ENCODE measurements at places on chromosomes 3 and 15. TPM values are rescaled to one million over a fixed set of nuclear protein-coding genes. Genes with fewer than 3 reads are reported as not detected.

- H3K27ac ChIP-seq: peak overlapping the region; percentile 6
- H3K27me3 ChIP-seq: no peaks in the 10 kb centered on the region
- no peak for DNase-seq
- H3K4me3 ChIP-seq: peak overlapping the region; percentile 0
These were observed 8.0 kb downstream of the MBNL1 start for GRCh38 chr3:152276681-152277080.

THRB gene
- 15.5 TPM for total RNA-seq

SLC28A2 gene
- total RNA-seq: not detected

GXYLT2 gene
- total RNA-seq: 0.52 TPM

GRCh38 chr15:90642464-90643300 is 74.5 kb upstream of the BLM start:
- no peaks in the 10 kb centered on the region for H3K27me3 ChIP-seq
- no peak overlapping the region for H3K27ac ChIP-seq
- no peaks in the 10 kb centered on the region for H3K4me1 ChIP-seq
- no peak for DNase-seq

SCN10A gene
- total RNA-seq: not detected

SEMA3B gene
- total RNA-seq: 25.7 TPM

ECE2 gene
- not detected for total RNA-seq

CPA3 gene
- not detected for total RNA-seq

ACTRT3 gene
- total RNA-seq: 2.2 TPM

GRCh38 chr3:188054541-188054940 is 99.4 kb upstream of the LPP start:
- no peak overlapping the region for H3K4me3 ChIP-seq
- H3K36me3 ChIP-seq: no peaks in the 10 kb centered on the region
- H3K27ac ChIP-seq: no peak overlapping the region
- H3K27me3 ChIP-seq: no peaks in the 10 kb centered on the region
- no peak for DNase-seq
- no peaks in the 10 kb centered on the region for H3K4me1 ChIP-seq

- DNase-seq: peak; percentile 86
- H3K4me1 ChIP-seq: peaks cover 79% of the 10 kb centered on the region
- peak overlapping the region; percentile 35 for H3K4me3 ChIP-seq
- H3K27ac ChIP-seq: peak overlapping the region; percentile 88
- no peaks in the 10 kb centered on the region for H3K27me3 ChIP-seq
These were observed 49.5 kb downstream of the SMAD6 start for GRCh38 chr15:66751579-66751978.

GRCh38 chr3:78314327-78314726 is 1274.4 kb downstream of the ROBO2 start:
- H3K27ac ChIP-seq: no peak overlapping the region
- no peak overlapping the region for H3K4me3 ChIP-seq
- DNase-seq: no peak
- no peaks in the 10 kb centered on the region for H3K4me1 ChIP-seq

- H3K4me3 ChIP-seq: no peak overlapping the region
- no peak overlapping the region for H3K27ac ChIP-seq
- H3K4me1 ChIP-seq: no peaks in the 10 kb centered on the region
- no peaks in the 10 kb centered on the region for H3K27me3 ChIP-seq
These were observed 118.2 kb upstream of the RASGRP1 start for GRCh38 chr15:38682861-38683260.

DNA sequence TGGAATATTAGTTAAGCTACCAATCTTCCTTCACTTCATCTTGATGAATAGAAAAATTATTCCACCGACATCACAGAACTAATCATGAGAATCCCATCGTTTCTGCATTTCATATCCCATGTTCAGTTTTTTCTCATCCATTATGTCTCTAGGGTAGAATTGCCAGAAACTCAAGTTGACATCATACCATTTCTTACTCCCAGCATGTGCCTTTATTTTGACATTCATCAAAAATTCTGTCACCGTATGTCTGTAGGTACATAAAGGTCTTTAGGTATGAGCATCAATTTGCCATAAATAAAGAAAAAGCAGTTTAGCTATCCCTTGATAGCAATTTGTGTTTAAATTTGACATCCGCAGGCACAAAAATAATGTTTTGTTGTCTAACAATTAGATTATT is 175.5 kb upstream of the ROBO2 start:
- H3K36me3 ChIP-seq: no peaks in the 10 kb centered on the region
- H3K4me1 ChIP-seq: peaks cover 8% of the 10 kb centered on the region
- no peak overlapping the region for H3K27ac ChIP-seq
- no peak overlapping the region for H3K4me3 ChIP-seq
- no peak for DNase-seq

ATP13A5 gene
- total RNA-seq: 0.66 TPM

- no peak overlapping the region for H3K27ac ChIP-seq
- H3K36me3 ChIP-seq: no peaks in the 10 kb centered on the region
- no peaks in the 10 kb centered on the region for H3K4me1 ChIP-seq
- H3K4me3 ChIP-seq: no peak overlapping the region
- H3K27me3 ChIP-seq: no peaks in the 10 kb centered on the region
- no peak for DNase-seq
These were observed 228.5 kb downstream of the ZBBX start for GRCh38 chr3:167151636-167152035.

GRCh38 chr3:55574671-55575070 is 87.6 kb upstream of the WNT5A start:
- H3K36me3 ChIP-seq: no peaks in the 10 kb centered on the region
- H3K4me3 ChIP-seq: no peak overlapping the region
- no peaks in the 10 kb centered on the region for H3K4me1 ChIP-seq
- no peaks in the 10 kb centered on the region for H3K27me3 ChIP-seq
- DNase-seq: no peak

ABCC5 gene
- total RNA-seq: 33.8 TPM

NGLY1 gene
- total RNA-seq: 40.3 TPM

- H3K27me3 ChIP-seq: no peaks in the 10 kb centered on the region
- H3K36me3 ChIP-seq: no peaks in the 10 kb centered on the region
- no peak for DNase-seq
- H3K4me1 ChIP-seq: peaks cover 10% of the 10 kb centered on the region
These were observed 280.4 kb downstream of the SLC9A9 start for GRCh38 chr3:143567823-143568222.

- H3K36me3 ChIP-seq: no peaks in the 10 kb centered on the region
- peaks cover 17% of the 10 kb centered on the region for H3K4me1 ChIP-seq
- no peaks in the 10 kb centered on the region for H3K27me3 ChIP-seq
These were observed 64.1 kb upstream of the HEG1 start for GRCh38 chr3:125119752-125120378.

DNA sequence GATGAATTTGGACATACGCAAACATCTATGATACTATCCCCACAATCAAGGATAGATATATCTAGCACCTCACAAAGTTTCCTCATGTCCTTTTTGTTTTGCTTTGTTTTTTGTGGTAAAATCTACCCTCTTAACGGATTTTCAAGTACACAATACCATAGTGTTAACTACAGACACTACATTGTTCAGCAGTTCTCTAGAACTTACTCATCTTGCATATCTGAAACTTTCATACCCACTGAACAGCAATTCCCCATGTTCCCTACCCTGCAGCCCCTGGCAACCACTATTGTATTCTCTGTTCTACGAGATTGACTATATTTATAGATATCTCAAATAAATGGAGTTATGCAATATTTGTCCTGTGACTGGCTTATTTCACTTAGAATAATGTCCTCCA is 58.1 kb upstream of the TJP1 start:
- no peaks in the 10 kb centered on the region for H3K36me3 ChIP-seq
- DNase-seq: no peak
- no peaks in the 10 kb centered on the region for H3K27me3 ChIP-seq
- no peak overlapping the region for H3K4me3 ChIP-seq

DNA sequence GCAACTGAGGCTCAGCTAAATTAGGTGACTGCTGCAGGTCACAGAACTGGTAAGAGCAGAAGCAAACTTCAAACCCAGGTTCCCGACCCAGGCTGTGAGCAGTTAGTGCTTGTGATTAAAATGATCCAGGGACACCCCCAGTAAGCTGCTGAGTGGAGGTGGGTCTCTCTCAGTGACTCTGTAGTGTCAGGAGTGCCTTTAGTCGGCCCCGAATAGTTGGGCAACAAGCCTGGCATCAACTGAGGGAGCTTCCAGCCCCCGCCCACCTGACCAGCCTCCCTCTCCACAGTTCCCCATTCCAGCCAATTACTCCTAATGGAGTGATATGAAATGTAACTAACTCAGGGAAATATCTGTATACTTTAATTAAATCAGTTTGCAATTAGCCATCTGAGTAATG is 168.0 kb upstream of the SMAD3 start:
- peaks cover 19% of the 10 kb centered on the region for H3K4me1 ChIP-seq
- H3K36me3 ChIP-seq: no peaks in the 10 kb centered on the region
- H3K27ac ChIP-seq: no peak overlapping the region
- no peaks in the 10 kb centered on the region for H3K27me3 ChIP-seq
- H3K4me3 ChIP-seq: no peak overlapping the region
- no peak for DNase-seq

DNA sequence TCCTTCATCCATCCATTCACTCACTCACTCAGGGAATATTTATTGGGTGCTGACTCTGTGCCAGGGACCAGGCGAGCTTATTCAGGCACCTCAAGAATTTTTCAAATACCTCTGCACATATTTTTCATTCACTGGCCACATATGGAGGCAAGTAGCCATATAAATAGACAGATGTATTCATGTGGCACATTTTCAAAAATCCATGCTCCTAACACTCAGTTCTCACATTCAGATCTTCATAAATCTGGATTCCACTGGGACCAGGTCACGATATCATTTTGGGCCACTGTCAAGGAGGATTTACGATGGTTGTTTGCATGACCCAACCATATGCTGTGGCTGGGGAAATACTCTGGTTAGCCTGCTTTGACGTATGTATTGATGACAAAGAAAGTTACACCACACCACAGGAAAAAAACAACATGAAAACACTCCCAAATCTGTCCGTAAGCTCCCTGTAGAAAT is 241.8 kb upstream of the LRTM1 start:
- H3K36me3 ChIP-seq: no peaks in the 10 kb centered on the region
- DNase-seq: no peak

All from Calu3 (cell line).